ENCODE measurements at places on chromosomes 6 and 20.

DNA sequence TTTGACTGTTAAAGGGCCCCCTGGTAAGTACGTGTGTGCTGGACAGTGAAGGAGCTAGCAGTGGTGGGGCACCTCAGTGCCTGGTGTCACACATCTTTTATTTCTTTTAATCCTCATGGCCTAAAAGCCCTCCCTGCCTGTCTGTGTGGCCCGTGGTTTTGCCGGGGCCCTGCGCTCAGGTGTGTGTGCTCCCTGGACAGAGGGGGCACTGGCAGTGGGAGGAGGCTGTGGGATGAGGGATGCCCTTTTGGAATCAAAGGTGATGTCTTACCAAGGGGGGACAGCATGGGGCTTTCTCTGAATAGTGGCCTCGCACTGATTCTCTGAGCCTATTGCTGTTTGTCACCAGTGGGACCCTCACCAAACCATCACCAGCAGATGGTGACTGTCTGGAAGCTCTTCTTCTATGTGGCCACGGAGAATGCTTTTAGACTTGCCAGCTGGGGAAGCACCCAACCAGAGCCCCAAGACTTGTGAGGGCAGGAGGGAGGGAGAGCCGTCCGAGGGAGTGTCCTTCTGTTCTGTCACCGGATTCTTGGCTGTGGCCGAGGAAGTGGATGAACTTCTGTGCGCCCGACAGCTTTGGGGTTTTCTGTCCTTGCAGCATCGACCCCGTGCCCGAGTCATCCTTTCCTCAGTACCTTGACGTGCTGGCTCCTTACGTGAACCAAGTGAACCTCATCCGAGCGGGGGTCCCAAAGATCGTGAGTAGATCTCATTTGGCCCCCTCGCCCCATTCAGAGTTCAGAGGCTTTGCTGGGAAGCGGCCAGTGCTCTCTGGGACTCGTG is 18.1 kb downstream of the PNLDC1 start:
- no peak for DNase-seq

- DNase-seq, result no peak
Measured at GRCh38 chr6:80939898-80940297, 812.6 kb downstream of the TENT5A start.

GRCh38 chr20:45247865-45248264 is 6.5 kb downstream of the SLPI start:
- DNase-seq, result no peak

DNA sequence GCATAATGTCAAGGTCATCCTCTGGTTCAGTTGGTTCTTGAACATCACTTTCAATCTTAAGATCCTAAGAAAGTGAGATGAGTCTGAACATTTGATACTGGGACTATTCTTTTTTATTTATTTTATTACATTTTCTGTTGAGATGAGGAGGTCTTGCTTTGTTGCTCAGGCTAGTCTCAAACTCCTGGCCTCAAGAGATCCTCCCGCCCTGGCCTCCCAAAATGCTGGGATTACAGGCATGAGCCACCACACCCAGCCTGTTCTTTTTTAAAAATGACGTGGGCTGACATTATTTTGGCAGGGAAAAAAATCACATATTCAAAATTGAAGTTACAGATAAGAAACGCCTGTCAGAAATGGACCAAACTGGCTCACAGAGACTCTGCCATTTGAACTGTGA is 13.5 kb downstream of the EIF2S2 start:
- no peak for DNase-seq

GRCh38 chr6:145241039-145241438 is 494.3 kb downstream of the EPM2A start:
- peak; percentile 89 for DNase-seq

GRCh38 chr6:118774581-118774980 is 119.4 kb upstream of the ASF1A start:
- DNase-seq, result peak; percentile 48

DNA sequence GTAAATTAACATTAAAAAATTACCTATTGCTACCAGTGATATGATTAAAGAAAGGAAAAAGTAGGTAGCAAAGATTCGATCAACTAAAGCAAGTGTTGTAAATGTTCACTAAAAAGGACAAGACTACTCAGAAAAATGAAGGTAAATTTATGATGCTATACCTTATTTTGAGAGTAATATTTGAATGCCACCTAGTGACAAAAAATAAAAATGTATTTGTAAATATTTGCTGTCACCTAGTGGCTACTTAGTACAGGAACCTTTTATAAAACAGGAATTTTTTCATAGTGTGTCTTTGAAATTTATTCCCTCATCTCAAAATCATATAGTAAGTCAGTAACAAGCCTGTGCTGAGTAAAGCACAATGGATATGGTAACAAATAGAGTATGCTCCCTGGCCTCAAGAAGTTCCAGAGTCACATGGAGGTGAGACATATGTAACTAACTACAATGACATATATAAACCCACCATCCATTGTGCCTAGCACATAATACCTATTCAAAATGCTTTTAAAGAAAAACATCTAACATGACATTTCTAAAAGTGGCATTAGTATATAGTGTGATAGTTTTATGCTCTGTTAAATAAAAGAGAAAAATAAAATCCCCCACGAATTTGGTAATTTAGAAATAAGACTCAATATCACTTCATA is 193.1 kb upstream of the SIM1 start:
- DNase-seq, result peak; percentile 28

- DNase-seq, result no peak
Measured at GRCh38 chr6:18431581-18431980, 44.4 kb downstream of the RNF144B start.

DNA sequence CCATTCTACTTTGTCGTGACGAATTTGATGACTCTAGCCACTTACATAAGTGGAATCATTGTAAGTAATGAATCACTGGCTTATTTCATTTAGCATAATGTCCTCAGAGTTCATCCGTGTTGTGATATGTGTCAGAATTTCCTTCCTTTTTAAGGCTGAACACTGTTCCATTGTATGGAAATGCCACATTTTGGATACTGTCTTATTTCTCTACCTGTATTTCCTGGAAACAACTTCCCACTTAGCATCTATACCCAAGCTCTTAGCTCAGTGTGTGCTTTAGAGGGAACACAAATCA is 28.8 kb upstream of the GGTLC1 start:
- DNase-seq, result peak; percentile 1

- no peak for DNase-seq
Measured at GRCh38 chr6:142601427-142601826, 299.6 kb downstream of the ADGRG6 start.

GRCh38 chr20:61099806-61100205 is 152.3 kb upstream of the CDH4 start:
- no peak for DNase-seq

DNA sequence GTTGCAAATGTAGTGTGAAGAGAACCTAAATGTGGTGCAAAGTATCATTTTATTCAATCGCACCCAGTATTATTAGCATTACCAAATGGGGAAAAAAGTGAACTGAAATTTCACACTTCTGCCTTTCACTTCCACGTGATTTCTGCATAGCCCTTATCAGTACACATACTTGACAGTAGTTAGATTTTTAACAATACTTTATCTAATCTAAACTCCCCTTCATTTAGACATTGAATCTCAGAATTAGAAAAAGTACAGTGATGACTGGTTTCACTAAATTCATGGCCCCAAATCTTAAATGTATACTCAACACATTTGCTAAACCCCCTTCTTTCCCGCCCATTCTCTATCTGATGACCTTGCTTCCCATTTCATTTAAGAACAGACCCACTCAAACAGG is 14.3 kb downstream of the STX7 start:
- DNase-seq, result no peak

DNA sequence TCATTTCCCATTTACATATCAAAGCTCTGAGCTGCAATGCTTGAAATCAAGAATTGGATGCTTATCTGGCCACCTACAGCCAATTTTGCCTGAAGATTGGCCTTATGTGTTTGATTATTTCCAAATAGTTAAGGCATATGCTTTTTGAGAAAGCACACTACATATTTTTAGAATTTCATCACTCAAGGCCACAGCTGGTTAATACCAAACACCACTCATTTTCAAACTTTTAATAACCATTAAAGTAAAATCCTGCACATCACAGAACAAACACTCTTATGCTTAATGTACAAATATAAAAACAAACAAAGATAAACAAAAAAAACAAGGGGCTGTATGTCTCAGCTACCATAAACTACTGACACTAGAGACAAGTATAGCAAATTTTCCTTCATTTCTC is 96.9 kb upstream of the HMGCLL1 start:
- DNase-seq, result no peak

DNA sequence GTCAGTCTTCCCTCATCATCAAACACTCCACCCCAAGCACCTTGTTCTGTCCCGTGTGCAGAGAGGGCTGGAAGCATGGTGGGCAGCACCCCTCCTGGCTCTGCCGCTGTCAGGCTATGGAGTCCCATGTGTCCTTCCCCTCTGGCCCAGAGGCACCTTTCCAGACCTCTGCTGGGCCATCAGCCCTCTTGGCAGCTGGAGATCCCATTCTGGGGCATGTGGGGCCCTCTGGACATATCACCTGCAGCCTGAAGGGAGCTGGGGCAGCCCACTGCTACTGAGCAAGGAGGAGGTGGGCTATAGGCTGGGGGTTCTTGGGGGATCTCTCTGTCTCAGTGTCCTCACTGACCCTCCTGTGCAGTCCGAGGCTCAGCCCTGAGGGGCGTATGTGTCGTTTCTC is 42.2 kb downstream of the SUN5 start:
- DNase-seq, result no peak

DNA sequence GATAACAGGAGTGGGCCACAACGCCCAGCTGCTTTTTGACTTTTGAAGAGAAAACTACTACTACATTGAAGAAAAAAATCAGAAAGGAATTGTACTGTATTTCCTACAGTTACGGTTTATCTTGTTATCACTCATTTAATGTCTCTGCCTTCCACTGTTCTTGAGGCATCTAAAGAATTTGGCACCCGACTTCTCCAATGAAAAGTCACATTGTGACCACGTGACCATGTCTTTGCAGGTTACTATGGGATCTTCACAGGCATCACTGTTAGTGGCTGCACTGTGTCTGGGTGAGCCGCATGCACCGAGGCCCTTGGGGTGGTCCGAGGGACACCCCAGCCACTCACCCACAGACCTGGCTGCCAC is 26.8 kb downstream of the RRBP1 start:
- no peak for DNase-seq

DNA sequence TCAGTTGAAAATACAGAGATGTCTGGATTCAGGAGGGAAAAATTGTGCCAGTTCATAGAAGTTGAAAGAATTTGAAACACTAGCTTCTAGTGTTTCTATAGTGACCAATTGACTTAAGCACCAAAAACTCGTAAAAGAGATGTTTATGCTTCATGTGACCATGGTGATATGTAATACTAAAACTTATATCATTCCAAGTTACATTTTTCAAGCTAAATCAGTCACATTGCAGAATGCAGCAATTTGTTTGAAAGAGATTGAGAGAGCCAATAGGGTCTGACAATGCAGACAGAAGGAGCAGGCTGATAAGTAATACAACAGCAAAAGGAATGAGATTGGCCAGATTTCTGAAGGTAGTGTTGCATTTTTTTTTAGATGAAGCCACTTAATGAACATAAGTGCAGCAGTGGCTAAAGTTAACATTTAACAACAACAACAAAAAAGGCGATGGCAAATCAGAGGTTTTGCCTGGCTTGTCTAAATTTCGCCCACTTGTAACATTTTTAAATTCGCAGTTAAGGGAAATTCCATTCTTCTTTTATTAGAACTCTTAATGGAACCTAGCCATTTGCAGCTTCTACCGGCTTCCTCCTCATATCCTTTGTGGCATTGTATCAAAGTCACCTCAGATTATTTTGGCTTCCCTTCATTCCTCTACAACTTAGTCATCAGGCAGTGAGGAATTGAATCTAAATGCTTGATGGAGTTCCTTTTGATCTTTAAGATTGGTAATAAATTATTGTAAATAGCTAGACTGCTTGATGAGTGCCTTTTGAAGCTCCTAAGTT is 484.0 kb upstream of the SOX4 start:
- peak; percentile 53 for DNase-seq

DNA sequence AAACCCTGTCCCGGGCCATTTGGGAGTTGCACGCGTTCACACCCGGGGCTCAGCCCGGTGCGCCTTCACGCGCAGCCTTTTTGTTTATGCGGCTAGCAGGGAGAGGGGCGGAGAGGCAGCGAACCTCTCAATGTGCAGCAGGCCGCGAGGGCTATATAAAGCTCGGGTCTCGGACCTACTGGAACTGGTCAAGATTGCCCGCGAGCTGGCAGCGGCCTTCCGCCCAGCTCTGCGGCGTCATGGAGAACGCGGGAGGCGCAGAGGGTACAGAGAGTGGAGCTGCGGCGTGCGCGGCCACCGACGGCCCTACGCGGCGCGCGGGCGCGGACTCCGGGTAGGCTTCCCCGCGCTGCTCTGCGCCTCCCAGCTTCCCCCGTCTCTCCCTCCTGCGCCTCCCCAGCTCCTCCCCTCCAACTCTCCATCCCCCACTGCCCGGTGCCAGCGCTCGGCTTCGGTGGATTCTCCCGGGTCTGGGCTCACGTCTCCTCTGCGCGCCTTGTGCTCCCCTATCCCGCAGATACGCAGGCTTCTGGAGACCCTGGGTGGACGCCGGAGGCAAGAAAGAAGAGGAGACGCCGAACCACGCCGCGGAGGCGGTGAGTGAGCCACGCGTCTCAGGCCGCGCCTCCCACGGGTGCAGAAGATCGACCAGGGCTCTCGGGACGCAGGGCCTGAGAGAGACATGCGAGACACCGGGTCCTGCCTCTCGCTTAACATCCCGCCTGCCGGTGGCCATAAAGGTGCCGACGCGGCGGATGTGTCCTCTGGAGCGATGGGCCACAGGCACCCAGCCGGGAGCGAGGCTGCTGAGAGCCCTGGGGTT is at the start of gene RIPPLY2:
TSS of gene RIPPLY2 (plus strand) at position 183 of the 823 bp plus-strand sequence. CDS start at position 240, 57 bp downstream.
- DNase-seq, result peak; percentile 50

DNA sequence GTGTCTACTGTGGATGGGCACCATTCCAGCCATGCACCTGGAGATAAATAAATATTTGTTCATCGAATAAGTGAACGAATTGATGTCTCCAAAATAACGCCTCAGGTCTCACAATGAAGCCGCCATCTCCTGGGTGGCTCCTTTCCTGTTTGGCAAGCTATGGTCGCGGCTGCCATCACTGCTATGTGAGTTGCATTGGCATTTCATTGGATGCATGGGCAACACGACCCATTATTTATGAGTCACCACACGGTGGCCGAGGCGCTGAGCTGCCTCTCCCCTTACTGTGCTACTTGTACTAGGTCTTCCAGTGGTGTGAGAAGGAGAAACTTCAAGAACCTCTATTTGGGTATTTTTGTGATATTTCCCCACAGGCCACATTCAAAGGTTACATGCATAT is 21.3 kb upstream of the PDE10A start:
- DNase-seq, result no peak

DNA sequence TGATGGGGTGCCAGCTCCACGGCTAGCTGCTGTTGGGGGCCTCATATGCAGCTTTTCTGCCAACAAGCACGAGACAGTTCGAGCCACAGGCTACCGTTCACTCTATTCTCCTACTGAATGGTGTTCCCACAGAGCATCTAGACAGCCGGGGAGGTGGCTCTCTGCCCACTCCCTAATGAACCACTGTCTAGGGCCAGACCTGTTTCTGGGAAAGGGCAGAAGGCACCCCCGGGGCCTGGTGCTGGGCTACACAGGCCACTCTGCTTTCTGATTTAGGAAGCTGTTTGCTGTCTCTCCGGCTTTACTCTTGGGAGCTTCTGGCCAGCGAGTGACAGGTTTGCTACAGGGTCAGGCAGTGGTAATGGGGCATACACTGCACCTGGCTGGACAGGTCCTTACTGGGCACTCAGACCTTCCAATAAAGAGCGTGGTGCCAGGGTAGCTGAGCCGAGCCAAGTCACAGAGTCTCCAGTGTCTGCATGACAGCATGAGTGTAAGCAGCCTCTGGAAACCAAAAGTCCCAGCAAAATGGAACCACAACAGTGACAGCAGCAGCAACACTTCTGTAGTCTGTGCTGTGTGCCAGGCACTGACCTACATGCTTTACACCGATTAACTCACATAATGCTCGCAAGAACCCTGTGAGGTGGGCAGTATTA is 8.4 kb downstream of the CCDC167 start:
- no peak for DNase-seq
